ENCODE measurements at places on chromosomes 1 and 21.

DNA sequence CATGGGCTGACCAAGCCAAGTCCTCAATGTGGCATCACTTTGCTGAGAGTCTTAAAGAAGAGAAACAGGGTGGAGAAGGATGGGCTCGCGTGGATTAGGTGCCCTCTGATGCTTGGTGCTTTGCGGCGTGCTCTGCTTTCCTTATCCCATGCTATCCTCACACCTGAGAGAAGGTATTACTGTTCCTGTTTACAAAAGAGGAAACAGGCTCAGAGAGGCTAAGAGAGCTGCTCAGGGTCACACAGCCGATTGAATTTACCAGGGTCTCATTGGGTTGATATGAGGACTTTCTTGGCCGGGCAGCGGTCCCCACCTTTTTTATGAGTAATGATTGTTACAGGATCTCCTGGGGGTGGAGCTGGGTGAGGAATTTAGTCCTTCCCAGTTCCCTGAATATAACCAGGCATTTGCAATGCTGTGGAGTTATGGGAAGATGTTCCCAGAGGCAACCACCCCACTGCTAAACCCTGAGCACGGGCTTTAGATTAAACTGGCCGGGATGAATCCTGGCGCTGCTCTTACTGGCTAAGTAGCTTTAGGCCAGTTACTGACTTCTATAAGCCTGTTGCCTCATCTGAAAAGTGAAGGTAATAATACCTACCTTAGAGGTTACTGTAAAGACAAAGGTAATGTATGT lies 4.5 kb downstream of the ASCL5 start:
- no peak for DNase-seq

DNA sequence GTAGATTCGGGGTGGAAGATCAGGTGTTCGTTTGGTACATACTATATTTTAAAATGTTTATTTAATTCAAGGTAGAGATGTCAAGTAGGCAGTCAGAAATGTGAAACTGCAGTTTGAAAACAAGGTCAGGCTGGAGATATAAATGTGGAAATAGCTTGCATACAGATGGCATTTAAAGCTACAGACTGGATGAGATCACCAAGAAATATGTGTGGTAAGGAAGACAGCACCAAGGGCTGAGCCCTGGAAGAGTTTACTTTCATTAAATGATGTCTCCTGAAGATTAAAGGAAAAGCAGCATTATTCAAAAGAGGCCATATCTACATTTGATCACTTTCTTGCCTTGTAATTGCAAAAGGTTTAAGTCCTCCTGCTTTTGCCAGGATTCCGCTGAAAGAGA lies 271.3 kb downstream of the PTBP2 start:
- no peak for DNase-seq

- DNase-seq = no peak
Measured at GRCh38 chr1:55064071-55064581, 24.8 kb downstream of the PCSK9 start.

GRCh38 chr1:55478742-55479141 lies 263.6 kb upstream of the USP24 start:
- DNase-seq = no peak

GRCh38 chr1:27403065-27403726 lies 10.8 kb downstream of the GPR3 start:
- no peak for DNase-seq

DNA sequence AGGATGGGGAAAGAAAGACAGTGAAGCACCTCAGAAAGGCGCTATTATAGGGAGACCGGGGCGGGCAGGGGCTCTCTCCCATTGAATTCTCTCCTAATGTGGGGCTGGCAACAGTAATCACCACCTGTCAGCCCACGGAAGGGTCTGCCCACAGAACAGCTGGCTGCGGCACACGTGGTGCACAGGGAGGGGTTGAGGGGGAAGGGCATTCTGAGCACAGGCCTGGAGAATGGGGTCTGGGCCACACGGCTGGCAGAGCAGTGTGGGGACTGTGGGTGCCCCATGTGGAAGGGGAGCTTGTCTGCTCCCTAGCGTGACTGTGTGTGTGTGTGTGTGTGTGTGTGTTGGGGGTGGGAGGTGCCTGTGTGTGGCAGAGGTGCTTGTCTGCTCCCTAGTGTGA lies 4.1 kb downstream of the OLFML3 start:
- no peak for DNase-seq

- DNase-seq = no peak
Measured at GRCh38 chr21:35034203-35034926, 14.7 kb downstream of the RUNX1 start.

DNA sequence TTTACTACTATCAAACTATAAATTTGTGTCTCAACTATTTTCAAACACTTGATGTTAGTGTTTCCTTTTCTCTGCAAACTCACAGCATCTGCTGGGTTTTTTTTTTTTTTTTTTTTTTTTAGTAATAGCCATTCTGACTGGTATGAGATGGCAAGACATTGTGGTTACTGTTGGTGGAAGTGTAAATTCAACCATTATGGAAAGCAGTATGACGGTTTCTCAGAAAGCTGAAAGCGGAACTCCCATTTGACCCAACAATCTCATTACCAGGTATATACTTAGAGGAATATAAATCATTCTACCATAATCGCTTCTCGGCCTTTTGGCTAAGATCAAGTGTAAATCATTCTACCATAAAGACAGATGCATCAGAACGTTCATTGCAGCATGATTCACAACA lies 608.3 kb upstream of the ZP4 start:
- DNase-seq = no peak

GRCh38 chr1:113138778-113139177 lies 65.8 kb downstream of the LRIG2 start:
- no peak for DNase-seq

GRCh38 chr1:77168358-77168757 lies 50.9 kb downstream of the PIGK start:
- no peak for DNase-seq

- DNase-seq = no peak
Measured at GRCh38 chr21:44401386-44402160, 48.2 kb downstream of the TRPM2 start.

DNA sequence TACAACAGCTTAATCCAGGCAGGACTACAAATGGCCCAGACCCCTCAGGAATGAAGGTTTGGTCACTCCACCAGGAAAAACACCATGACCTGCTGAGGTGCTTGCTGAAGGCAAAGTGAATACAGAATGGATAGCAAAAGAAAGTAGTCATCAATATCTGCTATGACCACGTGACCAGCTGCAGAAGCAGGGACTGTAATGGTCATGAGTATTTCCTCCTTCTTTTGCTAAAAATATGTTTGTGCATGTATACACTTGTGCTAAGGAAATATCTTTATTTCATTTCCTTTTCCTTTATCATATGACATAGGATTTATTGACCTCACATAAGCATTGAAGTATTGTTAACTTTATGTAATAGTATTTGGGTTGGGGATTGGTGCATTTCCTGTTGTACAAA lies 26.4 kb upstream of the GOLT1A start:
- DNase-seq = no peak

GRCh38 chr1:84412316-84412942 lies 14.1 kb downstream of the DNASE2B start:
- no peak for DNase-seq

- DNase-seq = no peak
Measured at GRCh38 chr1:6054596-6054995, 8.9 kb downstream of the KCNAB2 start.

DNA sequence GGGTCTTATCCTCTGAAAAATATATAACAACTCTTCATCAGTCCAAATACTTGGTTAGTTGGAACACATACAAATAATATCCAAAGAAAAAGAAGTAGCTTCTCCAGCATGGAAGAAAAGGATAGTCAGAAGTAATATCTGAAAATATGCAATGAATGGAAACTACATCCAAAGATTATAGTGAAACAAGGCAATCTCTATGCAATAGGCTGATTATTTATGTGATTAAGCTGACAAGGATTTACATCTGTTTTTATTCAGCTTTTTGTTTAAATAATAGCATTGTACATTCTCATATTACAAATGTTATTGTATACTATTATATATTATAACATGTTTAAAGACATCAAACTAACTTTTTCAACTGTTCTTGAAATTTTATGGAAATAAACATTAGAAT lies 15.3 kb upstream of the TGFBR3 start:
- no peak for DNase-seq

- DNase-seq = no peak
Measured at GRCh38 chr1:18723701-18724411, 93.2 kb downstream of the PAX7 start.

DNA sequence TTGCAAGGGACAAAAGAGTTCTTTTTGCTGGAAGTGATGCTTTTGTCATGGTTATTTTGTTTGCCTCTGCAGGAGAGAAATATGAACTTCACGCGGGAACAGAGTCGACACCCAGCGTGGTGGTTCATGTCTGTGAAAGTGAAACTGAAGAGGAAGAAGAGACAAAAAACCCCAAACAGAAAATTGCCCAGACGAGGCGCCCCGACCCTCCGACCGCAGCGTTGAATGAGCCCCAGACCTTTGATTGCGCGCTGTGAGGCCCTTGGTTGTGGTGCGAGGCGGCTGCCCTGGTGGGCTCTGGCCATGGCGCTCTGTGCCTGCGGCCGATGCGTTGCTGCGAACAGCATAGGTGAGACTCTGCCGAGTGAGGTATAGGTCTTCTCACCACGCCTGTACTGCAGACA lies 20.9 kb upstream of the NCMAP start:
- peak; percentile 40 for DNase-seq

DNA sequence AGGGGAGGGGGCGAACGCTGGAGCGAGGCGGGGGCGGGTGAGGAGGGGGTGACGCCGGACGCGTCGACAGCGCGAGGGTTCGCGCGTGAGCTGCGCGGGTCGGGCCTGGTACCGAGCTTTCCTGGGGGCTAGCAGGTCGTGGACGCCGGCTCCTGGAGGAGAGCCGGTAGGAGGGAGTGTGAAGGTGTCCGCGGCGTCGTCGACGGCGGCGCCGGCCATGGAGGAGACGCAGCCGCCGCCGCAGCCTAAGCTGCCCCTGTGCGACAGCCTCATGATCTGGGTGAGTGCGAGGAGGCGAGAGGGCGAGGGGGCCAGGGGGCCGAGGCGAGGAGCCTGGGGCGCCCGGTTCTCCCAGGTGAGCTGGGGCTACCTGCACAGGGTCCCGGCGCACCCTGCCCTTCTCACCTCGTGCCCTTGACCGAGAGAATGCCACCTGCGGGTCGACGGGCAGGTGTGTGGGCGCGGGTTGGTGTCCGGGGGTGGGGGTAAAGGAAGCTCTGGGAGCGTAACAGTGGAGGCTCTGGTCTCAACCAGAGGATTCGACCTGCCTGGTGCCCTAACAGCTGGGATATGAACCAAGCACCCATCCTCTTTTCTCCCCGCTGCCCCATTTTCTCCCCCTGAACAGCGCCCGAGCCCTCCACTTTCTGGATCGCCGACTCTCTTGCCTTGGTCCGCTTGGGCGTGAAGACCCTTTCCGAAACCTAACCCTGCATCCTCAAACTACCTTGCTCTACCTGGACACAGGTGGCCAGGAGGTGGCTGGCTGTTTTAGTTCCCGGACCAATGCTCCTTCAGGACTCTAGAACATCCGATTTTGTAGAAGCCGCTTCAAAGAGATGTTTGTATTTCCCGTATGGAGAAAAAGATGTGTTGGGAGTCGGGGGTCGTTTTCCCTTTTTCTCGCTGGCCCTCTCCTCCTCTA lies at the start of gene HOOK1:
TSS of gene HOOK1 (plus strand) at position 49 of the 925 bp plus-strand sequence. CDS start at position 218, 169 bp downstream.
- DNase-seq = peak; percentile 10

- no peak for DNase-seq
Measured at GRCh38 chr1:159646687-159647086, 59.1 kb downstream of the APCS start.

DNA sequence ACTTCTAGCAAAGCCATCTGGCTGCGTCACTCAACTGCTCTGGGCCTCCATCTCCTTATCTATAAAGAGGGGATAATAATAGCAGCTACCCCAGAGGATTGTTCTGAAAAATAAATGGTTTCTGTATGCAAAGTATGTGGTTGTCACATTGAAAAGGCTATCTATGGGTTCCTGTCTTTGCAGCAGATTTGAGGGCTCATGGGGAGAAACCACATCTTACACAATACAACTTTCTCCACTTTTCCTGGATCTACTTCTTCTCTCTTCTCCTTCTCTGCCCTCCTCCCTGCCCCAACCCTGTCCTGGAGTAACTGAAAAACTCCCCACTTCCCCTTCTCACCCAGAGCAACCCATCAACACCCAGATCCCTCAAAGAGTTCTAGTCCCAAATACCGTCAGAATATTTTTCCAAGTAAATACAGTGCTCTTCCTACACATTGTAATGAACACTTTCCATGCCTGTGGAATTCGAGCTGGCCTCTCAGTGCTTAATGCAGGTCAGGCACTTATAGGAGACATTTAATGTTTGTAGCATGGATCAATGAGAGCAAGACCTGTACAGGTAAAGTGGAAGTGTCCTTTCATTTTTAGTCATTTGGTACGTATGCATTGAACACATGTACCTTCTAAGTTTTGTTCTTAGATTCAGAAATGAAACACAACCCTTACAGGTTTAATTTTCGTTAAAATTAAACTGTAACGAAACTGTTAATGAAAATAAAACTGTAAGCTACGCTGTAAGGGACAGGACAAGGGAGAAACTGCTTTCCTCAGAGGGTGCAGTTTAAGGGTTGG lies 131.9 kb downstream of the AK5 start:
- DNase-seq = no peak

DNA sequence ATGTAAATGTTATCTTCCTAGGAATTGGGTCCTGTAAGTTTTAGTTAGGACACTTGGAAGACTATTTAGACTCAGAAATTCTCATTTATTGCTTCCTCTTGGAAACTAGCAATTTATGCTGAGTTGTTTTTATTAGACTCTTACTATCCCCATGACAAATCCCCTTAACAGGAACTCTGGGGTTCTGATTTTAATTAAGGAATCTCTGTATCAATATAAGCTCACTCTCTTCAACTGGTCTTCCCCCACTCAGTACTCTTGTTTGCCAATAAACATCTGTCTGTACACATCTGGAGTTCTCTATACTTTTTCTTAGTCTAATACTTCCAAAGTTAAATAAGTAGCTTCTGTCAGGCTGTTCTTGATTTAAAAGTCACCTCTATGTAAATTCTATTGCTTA lies 64.1 kb upstream of the TBX15 start:
- DNase-seq = no peak
